Skeletal muscle cell (primary cell): ENCODE measurements at places on chromosomes 11 and 22.
A peak's percentile ranks its signal among the peaks of the same experiment; 100 is the strongest.

DNA sequence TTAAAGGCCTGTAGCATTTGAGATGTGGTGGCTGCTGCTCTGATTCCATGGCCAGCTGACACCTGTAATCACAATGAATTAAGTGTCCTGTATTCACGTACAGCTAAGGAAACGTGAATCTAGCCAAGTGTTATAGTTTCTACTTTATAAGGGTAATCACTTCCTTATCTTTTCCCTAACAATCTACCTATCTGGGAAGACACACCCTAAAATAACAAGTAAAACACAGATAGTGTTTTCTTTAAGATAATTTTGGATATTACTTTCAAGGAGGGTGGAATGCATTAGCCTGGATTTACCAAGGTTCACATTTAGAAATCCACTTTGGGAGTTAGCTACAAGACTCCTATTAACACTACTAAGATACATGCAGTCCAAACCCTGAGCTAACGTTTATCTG lies 11.5 kb downstream of the CDON start:
- no peak for DNase-seq

DNA sequence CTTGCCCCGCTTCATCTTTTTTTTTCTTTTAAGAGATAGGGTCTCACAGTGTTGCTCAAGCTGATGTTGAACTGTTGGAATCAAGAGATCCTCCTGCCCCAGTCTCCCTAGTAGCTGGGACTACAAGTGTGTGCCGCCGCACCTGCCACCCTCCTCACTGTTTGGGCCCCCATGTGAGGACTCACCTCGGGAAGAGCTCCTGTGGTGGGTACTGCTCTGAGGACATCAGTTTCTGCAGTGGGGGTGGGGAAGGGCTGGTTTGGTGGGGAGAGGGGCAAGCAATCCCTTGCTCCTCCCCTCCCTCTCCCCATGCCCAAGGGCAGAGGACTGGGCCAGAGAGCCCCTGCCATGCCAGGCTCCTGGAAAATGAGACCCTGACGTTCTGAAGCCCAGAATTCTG lies 1.5 kb upstream of the SLC16A8 start:
- no peak for DNase-seq

GRCh38 chr11:47340980-47341775 lies 11.3 kb downstream of the MYBPC3 start:
- no peak for DNase-seq

DNA sequence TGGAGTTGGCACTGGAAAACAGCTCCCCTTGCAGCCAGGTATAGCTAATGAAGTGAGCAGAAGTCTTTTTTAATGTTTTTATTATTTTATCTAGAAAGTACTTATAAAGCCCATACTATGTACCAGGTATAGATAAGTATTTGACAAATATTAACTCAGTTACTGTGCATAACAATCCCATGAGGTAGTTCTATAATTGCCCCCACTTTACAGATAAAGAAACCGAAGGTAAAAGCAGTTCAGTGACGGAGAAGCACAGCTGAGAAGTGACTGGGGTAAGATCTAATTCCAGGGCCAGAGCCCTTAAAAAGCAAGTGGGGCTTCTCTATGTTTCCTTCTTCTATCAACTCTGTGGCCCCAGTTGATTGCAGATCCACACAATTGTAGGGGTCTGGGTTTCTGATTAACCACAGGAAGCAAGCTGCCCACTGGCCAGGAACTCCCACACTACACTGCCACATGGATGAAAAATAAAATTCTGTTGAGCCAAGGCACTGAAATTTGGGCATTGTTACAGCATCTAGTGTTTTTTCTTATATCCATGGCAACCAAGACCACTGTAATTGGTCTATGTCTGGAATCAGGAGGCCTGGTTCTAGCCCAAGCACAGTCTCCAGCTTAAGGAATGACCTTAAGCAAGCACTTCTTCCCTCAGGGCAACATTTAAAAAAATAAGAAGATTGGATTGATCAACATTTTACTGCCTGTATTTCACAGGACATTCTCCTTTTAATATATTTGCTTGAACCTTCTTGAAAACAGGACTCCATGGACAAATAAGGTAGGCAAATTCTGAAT lies 55.3 kb upstream of the TEAD1 start:
- no peak for DNase-seq

- no peak for DNase-seq
These were observed 2.1 kb upstream of the NADSYN1 start for GRCh38 chr11:71450939-71451338.

GRCh38 chr11:71221821-71222220 lies 30.6 kb downstream of the SHANK2 start:
- DNase-seq, result no peak

- DNase-seq, result no peak
These were observed 44.5 kb downstream of the PIK3C2A start for GRCh38 chr11:17163291-17163690.

DNA sequence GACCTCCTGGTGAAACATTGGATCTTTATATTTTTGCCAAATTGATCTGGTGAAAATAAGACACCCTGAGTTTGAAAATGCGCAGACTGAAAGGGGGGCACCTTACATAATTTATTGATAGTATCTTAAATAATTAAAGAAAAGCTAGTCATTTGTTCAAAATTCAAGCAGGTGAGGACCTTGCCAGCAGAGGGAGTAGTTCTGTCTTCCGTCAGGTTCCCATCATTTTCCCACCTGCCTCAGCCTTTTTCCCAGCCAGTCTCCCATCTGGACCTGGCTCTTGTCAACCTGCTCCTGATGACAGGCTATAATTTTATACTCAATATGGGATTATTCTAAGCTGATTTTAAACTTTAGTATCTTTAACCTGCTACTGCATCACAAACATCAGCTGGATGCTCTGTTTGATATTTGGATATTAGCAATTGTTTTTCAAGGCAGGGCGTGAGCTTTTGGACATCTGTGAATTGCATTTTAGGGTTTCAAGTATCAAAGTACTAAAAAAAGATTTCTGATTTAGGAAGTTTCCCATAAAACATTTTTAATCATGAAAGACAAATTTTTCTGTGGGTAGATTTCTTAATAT lies 132.0 kb downstream of the ELP4 start:
- no peak for DNase-seq

DNA sequence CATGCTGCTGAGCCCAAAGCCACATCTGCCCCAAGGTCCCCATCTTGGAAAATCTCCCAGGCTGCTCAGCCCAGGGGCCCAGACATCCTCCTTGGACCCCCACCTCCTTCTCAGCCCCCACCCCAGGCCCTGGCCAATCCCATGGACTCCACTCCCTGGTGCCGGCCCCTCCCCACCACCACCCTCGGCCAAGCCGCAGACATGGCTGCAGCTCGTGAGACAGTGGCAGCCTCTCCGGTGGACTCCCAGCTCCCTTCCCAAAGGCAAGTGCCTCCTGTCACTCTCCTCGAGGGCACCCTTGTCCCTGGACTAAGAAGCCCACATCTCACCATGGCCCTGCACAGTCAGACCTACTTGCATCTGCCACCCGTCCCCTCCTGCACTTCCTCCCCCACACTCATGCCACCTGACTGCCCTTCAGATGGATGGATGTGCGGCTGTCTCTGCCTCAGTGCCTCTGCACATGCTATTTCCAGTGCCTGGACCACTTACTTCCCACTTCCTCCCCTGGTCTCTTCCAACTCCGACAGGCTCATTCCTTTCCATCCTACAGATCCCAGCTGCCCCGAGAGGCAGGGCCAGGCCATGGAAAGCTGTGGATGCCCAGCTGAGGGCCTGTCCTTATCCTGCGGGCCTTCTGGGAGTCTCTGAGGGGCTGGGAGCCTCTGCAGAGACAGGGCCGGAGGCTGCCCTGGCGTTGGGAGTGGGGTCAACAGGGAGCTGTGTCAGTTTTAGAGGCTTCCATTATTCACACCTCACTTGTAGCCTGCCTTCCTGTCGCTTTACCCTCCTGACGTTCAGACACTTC lies 25.5 kb upstream of the RFPL3 start:
- DNase-seq, result no peak

GRCh38 chr11:14114269-14114668 lies 151.7 kb downstream of the SPON1 start:
- no peak for DNase-seq

DNA sequence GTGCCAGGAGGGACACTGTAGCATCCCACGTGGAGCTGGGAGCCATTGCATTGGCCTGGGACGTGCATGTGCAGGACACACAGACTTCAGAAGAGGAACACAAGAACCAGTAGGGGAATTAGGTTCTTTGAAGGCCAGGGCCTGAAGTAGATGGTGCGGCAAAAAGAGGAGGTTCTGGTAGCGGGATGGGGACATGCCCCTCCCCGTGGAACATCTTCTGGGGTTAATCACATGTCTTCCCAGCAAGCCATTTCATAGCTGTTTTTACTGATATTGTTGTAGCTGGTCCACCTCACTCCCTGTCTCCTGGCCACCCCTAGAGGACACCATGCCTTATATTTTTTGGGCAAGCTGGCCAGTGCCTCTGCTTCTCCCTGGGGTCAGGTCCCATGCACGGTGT lies 74.3 kb downstream of the SCN3B start:
- no peak for DNase-seq

- DNase-seq, result peak; percentile 54
These were observed 1.3 kb downstream of the HIRA start for GRCh38 chr22:19429950-19430889.

GRCh38 chr11:130769782-130770535 lies 146.3 kb downstream of the SNX19 start:
- DNase-seq, result no peak

GRCh38 chr11:86993031-86993430 lies 37.8 kb upstream of the FZD4 start:
- no peak for DNase-seq

- DNase-seq, result peak; percentile 88
These were observed 22.9 kb upstream of the A4GALT start for GRCh38 chr22:42743501-42743991.

DNA sequence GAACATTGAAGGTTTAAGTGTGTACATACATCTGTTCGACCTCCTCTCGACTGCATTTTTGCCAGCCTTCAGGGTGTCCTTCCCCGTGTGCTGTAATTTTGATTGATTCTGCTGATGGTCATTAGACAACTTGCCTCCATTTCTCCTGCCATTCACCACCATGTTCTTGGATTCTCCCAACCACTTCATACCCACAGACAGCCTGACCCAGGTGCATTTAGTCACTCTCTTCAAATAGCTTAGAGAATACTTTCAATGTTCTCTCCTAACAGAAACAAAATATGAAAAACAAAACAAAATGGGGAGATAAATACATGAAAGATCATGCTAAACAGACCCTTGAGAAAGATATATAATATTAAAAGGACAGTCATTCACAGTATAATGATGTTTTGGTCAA lies 23.2 kb downstream of the KMT5B start:
- DNase-seq, result no peak

DNA sequence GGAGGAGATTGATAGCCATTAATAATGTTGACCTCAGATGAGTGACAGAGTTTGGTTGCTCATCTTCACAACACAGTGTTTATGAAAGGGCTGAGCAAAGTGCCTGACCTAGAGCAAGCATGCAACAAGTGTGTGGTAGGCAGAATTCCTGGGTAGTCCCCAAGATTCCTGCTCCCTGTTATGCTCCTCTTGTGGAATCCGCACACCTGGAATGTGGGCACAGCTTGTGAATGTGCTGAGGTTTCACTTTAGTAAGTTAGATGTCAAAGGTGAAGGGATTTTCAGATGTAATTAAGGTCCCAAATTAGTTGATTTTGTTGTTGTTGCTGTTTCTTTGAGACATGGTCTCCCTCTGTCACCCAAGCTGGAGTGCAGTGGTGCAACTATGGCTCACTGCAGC lies 20.7 kb upstream of the SPON1 start:
- DNase-seq, result no peak

DNA sequence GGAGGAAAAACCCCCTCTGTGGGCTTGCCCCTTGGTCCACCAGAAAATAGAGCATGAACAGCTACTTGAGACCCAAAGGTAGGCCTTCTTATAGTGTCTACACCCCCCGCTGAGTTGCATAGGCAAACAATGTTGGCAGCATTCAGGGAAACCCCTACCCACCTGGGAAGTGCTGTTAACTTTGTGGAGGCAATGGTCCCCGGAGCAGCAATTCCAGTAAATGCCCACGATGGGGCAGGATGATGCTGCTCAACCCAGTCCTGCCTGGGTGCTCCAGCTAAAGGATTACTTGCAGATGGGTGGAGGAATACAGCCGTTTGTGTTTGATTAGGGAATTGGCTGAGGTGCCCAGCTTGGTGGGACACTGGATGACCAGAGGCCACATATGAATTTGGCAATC lies 381.3 kb upstream of the ANO5 start:
- no peak for DNase-seq

DNA sequence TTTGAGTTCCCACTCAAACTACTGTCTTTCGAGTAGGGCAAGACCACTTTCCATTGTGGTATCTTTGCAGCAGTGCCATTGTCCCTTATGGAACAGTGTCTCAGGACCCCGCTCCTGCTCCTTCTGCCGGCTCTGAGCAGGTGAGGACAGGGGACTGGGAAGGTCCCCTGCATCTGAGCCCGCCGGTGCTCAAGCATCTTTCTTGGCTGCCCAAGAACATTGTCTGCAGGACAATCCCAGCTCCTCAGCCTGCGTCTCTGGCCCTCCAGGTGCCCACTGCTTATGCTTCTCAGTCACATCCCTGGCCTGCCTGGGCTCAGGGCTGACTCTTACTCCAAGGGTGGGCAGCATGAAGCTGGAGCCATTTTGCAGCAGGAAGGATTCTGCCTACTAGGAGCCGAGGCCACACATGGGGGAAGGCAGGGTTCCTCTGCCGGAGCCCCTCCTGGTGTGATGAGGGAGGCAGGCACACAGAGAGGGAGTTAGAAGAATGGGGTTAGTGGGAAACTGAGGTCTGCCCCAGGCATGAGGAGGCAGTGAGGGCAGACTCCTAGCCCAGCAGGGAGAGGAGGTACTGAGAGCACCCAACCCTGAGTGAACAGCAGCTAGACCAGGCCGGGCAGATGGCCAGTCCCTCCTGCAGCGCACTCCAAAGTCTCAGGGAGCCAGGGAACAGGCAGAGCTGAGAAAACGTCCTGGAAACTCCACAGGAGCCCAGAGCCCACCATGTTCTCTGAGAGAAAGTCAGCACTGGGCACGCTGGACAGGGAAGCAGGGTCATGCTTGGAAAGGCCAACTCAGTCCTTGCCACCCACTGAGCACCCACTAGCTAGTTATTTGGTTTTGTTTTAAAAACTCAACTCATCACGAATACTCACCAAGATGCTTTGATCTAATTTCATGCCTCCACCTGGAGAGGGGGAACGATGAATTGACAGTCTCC lies 7.5 kb upstream of the PPARA start:
- DNase-seq, result no peak

GRCh38 chr22:45754822-45755221 lies 83.2 kb downstream of the ATXN10 start:
- DNase-seq, result no peak

DNA sequence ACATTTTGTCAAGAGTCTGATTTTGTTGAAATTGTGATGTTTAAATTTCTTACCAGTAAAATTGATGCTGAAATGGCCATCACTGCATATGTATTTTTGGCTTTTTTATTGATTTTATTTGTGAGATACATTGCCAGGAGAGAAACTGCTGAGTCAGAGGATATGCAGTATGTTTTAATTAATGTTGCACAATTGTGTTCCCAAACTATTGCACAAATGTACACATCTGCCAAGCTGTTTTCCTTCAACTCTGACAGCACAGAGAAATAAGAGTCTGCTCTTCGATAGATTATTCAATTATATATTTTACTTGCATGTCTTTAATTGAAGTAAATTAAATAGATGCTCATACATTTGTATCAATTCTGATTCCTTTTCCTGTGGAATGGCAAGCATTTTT lies 640.2 kb upstream of the LUZP2 start:
- DNase-seq, result peak; percentile 73
